ENCODE measurements at places on chromosomes 12 and 14.

DNA sequence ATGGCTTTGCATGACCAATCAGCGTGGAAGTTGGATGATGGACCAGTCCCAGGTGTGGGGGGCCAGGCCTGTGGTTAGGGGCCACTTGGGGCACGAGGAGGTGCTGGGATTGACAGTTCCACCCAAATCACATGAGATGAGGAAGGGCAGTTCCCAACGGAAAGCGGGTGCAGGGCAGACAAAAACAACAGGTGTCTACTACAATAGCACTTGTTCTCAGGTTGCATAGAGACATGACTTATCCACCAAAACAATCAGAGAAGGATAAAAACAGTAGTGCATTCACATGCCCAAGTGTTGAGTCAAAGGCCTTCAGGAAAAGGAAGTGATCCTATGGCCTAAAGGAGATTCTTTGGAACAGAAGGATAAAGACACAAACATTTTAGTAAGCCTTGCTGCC, 14.6 kb upstream of the EIF2B2 start:
- DNase-seq = no peak

- no peak for DNase-seq
Measured at GRCh38 chr12:92911339-92911738, 17.8 kb downstream of the EEA1 start.

- peak; percentile 1 for DNase-seq
Measured at GRCh38 chr12:39587225-39587624, 32.4 kb downstream of the ABCD2 start.

- no peak for DNase-seq
Measured at GRCh38 chr14:83733670-83734069, 1796.3 kb upstream of the FLRT2 start.

DNA sequence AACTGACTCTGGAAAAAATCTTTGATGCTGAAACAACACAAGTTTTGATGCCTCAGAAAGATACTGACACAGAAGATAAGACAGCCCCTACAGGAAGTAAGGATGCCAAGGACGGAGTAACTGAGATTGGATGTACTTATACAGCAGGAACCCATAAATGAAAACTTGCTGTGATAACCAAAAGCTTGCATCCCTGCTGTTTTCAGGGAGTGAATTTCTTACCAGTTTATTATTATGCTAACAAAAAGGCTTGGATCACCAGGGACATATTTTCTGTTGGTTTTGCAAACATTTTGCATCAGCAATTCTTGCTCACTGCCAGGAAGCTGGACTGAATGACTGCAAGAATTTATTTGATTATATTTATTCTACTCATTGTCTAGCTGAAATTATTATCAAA, 197.7 kb downstream of the NAV3 start:
- no peak for DNase-seq

DNA sequence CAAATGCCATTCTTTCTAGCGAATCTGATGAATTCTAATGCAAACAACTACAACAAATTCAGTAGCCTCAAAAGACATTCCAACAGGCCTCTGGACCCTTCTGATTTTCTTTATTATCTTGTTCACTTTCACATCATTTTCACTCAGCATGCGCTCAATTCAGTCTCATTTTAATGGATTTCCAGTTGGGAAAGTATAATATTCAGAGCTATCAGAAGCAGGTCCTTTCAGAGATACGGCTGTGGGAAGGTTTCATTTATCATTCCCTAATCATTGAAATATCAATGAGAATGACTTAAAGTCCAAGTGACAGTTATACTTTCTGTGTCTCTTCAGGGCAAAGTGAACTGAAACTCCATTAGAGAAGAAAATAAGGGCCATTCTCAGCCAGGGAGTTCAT, 1083.7 kb upstream of the FLRT2 start:
- DNase-seq = no peak

DNA sequence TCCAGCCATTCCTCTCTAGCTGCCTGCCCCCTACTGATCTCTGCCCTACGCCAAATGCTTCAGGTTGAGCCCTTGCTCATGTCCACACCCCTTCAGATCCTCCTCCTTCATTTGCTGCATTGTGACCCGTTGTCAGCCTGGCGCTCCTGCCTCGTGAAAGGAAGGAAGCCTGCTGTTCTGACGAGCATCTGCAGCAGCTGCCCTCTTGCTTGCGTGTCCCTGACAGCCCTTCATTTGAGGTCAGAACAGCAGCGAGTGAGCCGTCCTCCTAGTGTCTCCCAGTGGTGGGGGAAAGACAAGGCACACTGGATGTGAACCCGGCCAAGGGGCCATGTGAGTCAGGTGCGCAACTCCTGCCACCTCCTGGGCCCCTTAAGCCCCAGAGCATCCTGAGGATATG, 3.0 kb upstream of the PIANP start:
- no peak for DNase-seq

GRCh38 chr14:54177641-54178621, 218.9 kb upstream of the CDKN3 start:
- DNase-seq = peak; percentile 4

- DNase-seq = no peak
Measured at GRCh38 chr14:95431199-95432143, 85.0 kb downstream of the SYNE3 start.

DNA sequence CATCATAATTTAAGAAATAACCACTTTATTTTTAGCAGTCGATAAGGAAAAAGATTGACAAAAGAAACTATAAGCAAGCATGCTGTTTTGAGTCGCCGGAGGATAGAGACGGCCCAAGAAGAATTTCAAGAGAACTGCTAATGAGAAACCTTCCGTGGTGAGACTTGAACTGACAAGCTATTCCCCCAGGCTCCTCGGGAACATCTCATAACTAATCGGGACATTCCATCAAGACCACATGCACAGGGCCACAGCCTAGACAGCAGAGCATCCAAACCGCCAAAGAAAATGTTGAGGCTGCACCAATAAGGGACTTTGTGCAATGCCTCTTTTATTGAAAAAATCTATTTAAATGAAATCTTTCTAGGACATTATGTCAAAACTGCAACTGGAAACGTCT, 51.0 kb downstream of the YEATS4 start:
- DNase-seq = no peak

DNA sequence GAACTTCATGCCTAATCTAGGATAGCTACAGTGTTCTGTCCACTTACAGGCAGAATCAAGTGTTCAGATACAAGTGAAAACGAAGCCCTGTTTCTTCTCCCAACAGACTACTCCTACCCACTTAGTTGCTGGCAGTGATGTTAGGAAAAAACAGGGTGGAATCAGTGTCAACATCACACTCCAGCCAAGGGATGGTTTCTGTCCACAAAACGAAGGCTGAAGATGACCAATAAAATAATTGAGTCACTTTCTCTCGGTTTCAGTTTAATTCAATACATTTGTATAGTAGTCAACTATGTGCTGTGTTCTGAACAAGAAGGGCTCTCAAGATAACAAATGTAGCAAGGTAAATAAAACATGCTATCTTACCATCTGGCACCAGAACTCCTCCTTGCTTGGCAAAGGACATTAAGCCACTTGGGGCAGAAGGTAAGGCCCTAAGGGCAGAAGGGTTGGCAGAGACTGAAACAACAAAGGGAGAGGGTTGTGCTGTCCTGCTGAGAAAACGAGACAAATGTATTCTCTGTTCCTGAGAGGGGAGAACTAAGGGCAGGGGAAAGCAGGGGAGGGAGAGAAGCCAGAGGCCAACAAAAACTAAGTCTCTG, 393.6 kb downstream of the DPF3 start:
- no peak for DNase-seq

- DNase-seq = no peak
Measured at GRCh38 chr12:132324841-132325732, 4.3 kb downstream of the GALNT9 start.

DNA sequence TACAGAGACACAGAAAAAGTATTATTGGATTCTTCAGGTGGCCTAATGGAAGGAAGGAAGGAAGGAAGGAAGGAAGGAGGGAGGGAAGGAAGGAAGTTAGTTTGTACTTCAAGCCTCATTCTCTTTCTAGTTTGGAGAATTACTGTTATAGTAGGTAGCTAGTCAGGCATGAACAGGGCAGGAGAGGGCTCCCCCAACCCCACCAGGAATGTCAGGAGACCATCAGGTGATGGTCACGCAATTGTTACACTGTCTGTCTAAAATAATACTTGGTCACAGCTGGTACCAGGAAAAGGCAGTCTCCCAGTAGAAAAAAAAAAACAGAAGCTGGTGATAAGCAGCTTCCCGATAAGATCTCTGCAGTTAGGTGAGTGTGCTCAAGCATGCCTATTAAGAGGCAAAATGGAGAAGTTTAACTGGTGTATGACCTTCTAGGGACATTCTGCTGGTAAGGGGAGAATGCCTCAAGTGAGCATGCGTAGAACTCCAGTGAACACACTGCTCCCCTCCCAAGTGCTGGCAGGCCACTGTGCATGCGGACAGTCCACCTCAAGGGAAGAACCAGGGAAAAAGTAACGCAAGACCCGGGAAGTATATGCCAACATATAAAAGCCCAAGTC, 358.4 kb upstream of the SOX5 start:
- DNase-seq = no peak

- DNase-seq = no peak
Measured at GRCh38 chr12:7512553-7512952, 9.0 kb upstream of the CD163 start.

DNA sequence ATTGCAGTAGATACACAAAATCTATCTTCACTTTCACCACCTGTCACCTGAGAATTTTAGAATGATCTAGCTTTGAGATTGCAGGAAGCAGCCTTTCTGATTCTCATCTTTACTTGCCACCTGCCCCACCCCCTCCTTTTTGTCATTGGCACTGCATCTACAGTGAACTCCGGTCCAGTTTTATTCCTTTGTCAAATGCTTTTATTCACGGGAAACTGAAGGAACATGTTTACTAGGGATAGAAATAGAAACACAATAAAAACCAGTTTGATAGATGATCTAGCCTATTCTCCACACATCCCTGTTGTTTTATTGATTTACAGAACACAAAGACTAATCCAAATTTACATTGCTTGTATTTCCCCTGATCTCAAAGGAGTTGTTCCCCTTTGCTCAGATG, 471.7 kb upstream of the STXBP6 start:
- DNase-seq = no peak

GRCh38 chr12:113291586-113291985, 43.3 kb downstream of the SLC8B1 start:
- DNase-seq = no peak

DNA sequence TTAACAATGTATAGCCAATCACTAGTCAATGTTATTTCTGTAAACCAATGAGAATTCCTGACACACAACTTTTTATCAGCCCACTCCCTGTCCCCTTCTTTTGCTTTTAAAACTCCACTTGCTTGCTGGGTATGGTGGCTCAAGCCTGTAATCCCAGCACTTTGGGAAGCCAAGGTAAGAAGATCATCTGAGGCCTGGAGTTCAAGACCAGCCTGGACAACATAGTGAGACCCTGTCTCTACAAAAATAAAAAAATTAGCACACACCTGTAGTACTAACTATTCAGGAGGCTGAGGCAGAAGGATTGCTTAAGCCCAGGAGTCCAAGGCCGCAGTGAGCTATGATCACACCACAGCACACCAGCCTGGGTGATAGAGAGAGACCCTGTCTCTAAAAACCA, 87.8 kb downstream of the PAPLN start:
- DNase-seq = no peak

DNA sequence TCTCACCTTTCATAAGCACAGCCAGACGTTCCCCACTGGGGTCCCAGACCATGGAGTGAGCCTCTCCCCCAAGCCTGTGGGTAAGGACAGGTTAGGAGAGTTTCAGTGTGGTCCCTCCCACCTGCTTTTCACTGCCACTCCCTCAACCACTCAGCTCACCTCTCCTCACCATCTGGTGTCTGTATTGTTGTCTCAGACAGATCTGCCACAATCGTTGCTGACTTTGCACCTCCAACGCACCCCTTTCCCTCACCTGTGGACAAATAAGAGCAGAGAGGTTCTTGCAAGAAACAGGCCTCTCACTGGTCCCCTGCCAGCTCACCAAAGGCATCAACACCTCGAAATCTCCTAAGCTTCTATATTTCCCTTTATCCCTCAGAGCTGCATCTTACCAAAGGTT, 8.8 kb downstream of the MYG1 start:
- no peak for DNase-seq

GRCh38 chr14:67853715-67854114, 34.1 kb downstream of the RAD51B start:
- DNase-seq = no peak

- DNase-seq = no peak
Measured at GRCh38 chr12:44331269-44331668, 495.4 kb downstream of the TMEM117 start.

DNA sequence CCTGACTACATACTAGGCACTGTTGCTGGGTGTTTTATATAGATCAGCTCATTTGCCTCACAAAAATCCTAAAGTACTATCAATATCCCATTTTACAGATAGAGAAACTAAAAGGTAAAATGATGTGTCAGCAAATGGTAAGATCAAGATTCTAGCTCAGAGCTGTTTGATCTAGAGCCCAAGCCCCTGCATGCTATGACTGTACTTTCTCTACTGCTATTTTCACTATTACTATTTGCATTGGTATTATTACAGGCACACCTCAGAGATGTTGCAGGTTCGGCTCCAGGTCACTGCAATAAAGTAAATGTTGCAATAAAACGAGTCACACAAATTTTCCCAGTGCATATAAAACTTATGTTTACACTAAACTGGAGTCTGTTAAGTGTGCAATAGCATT, 10.9 kb downstream of the ISCU start:
- no peak for DNase-seq

- DNase-seq = no peak
Measured at GRCh38 chr12:94100211-94100627, 48.2 kb upstream of the PLXNC1 start.

- DNase-seq = peak; percentile 33
Measured at GRCh38 chr12:121538699-121539061, 42.1 kb downstream of the KDM2B start.

DNA sequence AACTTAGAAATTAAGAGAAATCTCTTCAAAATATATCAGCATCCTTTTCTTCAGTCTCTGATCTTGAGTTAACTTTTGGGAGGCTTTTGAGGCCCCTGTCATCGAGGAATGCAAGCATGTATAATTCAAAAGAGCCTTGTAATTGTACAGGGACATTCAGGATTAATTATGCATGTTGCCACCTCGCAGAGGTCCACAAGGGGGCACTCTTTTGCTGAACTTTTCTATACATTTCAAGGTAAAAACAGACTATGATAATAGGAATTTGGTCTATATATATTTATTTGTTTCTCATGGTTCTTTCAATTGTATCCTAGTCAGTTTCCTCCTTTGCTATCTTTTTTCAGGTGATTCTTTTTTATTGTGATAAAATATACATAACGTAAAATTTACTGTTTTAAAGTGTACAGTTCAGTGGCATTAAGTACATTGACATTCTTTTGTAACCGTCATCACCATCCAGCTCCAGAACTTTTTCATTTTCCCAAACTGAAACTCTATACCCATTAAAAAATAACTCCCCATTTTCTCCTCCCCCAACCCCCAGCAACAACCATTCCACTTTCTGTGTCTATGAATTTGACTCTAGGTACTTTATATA, 47.0 kb upstream of the SLC2A13 start:
- peak; percentile 44 for DNase-seq

DNA sequence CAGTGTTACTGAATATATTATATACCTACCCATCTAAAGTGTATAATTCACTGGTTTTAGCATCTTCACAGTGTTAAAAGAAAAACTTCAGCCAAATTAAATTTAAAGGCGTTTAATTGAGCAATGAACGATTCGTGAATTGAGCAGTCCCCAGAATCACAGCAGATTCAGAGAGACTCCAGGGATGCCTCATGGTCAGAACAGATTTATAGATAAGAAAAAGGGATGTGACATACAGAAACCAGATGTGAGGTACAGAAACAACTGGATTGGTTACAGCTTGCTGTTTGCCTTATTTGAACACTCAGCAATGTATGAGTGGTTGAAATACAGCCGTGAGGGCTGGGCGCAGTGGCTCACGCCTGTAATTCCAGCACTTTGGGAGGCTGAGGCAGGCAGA, 84.6 kb downstream of the WNK1 start:
- DNase-seq = no peak
